ENCODE measurements at places on chromosomes 7 and 10.
A peak's percentile ranks its signal among the peaks of the same experiment; 100 is the strongest.

DNA sequence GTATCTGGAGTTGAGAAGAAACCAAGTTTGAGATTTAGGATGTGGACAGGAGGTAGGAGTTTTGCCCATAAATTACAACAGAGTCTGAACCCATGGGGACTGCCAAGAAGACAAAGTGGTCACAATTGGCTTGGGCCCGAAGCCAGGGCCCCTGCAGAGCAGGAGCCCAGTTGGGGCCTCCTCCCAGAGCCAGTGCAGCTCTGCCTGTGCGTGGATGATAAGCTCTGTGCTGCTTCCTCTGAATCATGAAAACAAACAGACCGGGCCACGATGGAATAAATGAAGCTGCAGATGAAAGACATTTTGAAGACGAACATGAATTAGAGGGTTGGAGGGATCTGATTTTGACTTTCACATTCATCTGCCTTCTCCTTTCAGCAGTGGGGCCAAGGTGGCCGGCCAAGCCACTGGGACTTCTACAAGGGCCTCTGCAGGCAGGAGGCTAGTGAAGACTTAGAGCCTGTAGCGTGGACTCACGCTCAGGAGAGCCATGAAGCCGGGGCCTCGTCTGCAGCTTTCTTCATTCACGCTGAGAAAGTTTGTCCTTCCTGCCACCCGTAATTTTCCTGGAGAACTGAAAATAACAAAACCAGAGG, 156.8 kb upstream of the LYZL1 start:
- no peak for DNase-seq

- DNase-seq: no peak
These were observed 28.2 kb downstream of the CUBN start for GRCh38 chr10:17101257-17101909.

GRCh38 chr7:147516391-147516790, 1074.2 kb upstream of the C7orf33 start:
- DNase-seq: no peak

- peak; percentile 50 for DNase-seq
These were observed 108.8 kb upstream of the PCLO start for GRCh38 chr7:83271212-83272099.

- no peak for DNase-seq
These were observed 92.1 kb upstream of the PODXL start for GRCh38 chr7:131648491-131648890.

GRCh38 chr7:22140578-22140977, 194.9 kb upstream of the CDCA7L start:
- peak; percentile 35 for DNase-seq

GRCh38 chr10:48496105-48496830, 108.6 kb downstream of the ARHGAP22 start:
- DNase-seq: no peak

- peak; percentile 30 for DNase-seq
These were observed 69.1 kb downstream of the VPS41 start for GRCh38 chr7:38839851-38840250.

- DNase-seq: no peak
These were observed 1.6 kb downstream of the DNMBP start for GRCh38 chr10:100008142-100008522.
